GM12892 (cell line): ENCODE measurements at places on chromosomes 7 and 10.

- no peak for DNase-seq
Measured at GRCh38 chr7:79610748-79611304, 157.4 kb upstream of the MAGI2 start.

DNA sequence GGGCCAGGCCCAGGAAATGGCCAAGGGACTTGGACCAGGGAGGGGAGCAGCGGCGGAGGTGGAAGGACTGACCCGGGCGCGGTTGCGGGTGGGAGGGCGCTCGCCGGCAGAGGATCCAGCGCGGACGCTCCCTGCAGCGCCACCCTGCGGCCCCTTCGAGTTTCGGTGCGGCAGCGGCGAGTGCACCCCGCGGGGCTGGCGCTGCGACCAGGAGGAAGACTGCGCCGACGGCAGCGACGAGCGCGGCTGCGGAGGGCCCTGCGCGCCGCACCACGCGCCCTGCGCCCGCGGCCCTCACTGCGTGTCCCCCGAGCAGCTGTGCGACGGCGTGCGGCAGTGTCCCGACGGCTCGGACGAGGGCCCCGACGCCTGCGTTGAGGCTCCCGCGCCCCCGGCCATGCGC is 16.8 kb upstream of the ZNF467 start:
- DNase-seq, result no peak

- no peak for DNase-seq
Measured at GRCh38 chr7:74068378-74069085, 15.1 kb upstream of the LIMK1 start.

- DNase-seq, result no peak
Measured at GRCh38 chr10:35598379-35598778, 6.8 kb upstream of the GJD4 start.

DNA sequence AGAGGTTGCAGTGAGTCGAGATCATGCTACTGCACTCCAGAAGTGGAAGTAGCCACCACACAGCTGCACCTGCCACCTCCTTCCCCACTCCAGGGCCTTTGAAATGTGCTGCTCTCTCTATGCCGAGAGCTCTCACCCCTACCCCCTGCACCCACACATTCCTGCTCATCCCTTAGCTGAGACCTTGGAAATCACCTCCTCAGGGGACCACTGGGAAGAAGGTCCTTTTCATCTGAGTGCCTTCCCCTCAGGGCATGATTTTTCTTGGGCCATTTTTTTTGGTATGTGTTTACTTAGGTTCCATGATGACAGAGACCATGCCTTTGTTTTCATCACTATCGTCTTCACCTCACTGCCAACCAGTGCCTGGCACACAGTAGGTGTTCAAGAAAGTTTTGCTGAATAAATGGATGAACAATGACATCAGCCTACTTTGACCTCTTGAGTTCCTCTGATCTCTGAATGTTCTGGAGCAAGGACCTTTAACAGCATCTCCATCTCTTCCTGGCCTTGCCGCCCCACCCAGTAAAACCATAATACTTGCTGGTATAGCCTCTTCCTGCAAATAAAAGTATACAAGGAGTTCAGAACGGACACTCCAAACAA is 166.6 kb upstream of the KLF14 start:
- no peak for DNase-seq

- no peak for DNase-seq
Measured at GRCh38 chr10:95602382-95602781, 41.2 kb upstream of the SORBS1 start.

- DNase-seq, result no peak
Measured at GRCh38 chr7:37083311-37084096, 359.2 kb upstream of the AOAH start.

- no peak for DNase-seq
Measured at GRCh38 chr7:102175423-102176170, 111.1 kb upstream of the SH2B2 start.

GRCh38 chr10:1942478-1942877 is 205.2 kb upstream of the ADARB2 start:
- no peak for DNase-seq

DNA sequence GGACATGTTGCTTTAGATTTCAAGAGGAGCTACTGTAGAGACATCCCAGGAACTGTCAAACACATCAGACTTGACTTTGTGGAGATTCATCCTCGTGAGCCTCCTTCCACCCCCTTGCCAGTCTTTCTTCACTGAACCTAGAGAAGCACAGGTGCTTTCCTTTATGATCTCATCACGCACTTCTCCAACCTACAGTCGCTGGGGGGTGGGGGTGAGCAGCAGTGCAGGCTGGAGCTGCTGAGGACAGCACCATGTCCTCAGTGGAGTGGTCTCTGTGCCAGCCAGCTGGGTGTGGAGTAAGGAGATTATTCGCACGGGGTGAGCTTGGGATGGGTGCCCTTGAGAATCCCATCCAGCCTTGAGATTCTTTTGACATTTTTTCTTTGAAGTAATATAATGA is 88.1 kb downstream of the VOPP1 start:
- no peak for DNase-seq

DNA sequence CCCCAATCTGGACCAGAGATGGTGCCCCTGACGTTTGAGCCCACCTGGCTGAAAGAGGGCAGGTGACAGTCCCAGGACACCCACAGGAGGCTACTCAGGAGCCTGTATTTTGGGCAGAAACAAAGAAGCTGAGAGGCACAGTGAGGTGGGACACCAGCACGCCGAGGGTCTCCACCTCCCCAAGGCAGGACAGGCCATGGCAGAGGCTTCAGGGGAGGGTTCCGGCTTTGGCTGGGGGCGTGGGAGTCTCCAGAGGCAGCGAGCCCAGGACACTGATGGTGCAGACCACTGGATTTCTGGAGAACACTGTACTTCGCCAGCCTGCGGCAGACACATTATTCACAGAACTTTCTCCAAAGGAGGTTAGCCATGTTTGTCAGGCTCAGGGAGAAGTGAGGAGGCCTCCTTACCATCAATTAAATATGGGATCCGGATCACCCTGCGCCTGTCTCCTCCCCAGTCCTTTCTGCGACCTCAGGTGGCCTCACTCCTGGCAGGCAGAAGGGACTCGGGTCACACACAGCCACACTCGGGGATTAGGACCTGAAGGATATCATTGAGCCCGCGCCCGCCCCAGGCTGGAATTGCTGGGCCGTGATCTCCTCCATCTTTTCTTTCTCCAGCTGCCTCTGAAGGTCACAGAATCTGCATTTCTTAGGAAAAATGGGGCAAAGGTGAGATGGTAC is 98.3 kb downstream of the MKI67 start:
- no peak for DNase-seq

GRCh38 chr10:58266826-58267712 is 625 bp downstream of the IPMK start:
- DNase-seq, result no peak

DNA sequence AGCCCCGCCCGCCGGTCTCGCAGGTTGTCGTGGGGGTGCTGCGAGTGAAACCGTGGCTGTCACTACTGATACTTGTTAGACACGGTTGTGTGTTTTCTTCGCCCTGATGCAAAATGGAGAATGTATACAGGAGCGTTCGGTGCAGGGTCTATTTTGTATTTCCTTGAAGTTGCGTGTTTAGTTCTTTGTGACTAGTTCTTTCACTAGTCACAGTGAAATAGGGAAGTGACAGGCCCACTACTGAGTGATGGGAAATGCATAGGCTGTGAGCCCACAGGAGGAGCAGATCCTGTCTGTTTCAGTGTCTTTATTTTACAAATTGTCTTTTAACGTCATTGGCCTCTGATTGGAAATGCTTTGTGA is 675 bp downstream of the ABRAXAS2 start:
- DNase-seq, result peak; percentile 17

- DNase-seq, result no peak
Measured at GRCh38 chr7:155685070-155685790, 40.8 kb downstream of the RBM33 start.

GRCh38 chr7:105782391-105783042 is 93.9 kb downstream of the ATXN7L1 start:
- no peak for DNase-seq

- DNase-seq, result no peak
Measured at GRCh38 chr7:135803143-135803542, 54.5 kb upstream of the FAM180A start.

DNA sequence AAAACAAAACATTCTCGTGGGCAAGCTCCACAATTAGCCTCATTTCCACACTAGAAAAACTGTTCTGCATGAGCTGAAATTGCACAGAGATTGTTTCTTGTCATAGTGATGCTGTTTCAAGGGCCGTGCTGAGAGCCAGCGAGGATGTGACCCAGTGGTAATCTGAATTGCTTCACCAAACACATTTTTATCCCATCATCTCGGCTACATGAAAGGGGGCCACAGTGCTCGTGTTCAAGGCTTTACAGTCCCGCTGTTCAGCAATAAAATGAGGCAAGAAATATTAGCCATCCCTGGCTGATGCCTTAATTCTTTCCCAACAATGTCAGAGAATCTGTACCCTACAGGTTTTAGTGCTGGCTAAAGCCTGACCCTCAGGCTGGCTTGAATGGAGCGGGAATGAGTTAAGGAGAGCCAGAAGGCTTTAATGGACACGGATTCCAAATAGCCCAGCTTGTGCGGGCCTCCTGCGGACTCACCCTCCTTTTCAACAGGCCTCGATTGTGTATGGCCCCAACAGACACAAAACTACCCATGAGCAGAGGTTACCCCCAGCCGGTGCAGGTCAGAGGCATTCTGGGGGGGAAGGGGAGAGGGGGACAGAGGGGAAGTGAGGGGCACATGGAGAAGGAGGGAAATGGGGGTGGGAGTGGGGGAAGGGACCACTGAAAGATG is 2.0 kb upstream of the GDF10 start:
- no peak for DNase-seq

- no peak for DNase-seq
Measured at GRCh38 chr10:98012644-98013043, 17.8 kb downstream of the CRTAC1 start.

DNA sequence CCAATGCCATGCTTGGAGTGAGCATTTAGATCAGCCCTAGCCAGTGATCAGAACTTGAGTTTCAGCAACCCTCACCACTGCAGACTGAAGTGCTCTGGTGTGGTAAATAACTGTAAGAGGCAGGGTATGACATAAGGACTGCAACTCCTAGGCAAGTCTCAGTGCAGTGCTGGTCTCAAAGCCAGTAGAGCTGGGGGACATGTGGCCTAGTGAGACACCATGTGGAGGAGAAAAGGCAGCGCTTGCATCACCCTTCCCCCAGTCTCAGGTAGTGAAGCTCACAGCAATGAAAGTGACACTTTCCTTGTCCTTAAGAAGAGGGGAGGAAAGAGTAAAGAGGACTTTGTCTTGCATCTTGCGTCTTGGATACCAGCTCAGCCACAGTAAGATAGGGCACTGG is 386.8 kb upstream of the POT1 start:
- no peak for DNase-seq

- DNase-seq, result no peak
Measured at GRCh38 chr7:85234730-85235129, 47.9 kb upstream of the SEMA3D start.

GRCh38 chr10:125158275-125158600 is 2.1 kb downstream of the CTBP2 start:
- DNase-seq, result no peak

DNA sequence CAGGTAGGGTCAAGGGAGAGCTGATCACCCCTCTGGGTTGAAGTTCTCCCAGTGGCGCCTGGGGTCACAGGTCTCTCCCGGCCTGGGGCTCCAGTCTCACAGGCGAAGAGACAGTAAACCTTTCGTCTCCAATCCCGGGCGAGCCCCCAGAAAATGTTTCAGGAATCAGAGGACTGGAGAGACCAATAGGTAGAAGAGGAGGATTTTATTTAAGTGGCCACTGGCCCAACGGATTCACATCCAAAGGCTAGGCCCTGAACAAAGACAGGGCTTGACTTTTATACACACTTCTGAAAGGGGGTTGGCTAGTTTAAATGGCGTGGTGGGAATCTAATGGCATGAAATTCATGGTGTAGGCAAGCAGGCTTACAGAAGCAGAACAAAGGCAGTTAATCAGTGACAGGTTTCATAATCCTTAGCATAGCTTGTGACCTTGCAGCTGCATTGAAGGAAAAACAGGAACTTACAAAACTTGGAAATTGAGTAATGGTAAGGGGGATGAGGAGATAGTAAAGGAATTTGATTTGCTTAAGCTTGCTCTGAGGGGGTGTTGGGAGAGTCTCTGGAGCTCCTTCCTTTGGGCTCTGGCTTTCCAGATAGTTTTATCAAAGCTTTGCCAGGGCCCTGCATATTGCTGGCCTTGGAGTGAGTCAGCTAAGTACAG is 105.5 kb downstream of the TRIM24 start:
- no peak for DNase-seq

DNA sequence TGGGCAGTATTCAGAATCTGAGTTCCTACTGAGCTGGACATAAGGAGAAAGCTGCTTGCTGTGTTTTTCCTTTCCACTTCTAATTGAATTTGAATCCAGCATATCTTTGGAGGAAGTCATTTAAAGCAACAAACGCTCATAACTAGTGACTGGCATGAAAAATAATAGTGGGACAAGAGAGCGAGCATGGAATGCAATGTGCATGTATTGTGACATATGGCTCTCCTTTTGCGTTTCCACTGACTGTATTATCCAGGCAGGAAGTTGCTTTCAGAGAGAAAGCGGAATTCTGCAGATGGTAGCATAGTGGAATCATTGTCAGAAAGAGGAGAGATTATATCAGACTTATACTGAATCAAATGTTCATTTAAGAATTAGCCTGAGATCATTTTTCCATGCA is 368.6 kb downstream of the REEP3 start:
- DNase-seq, result no peak

- DNase-seq, result no peak
Measured at GRCh38 chr7:138089080-138089901, 13.0 kb downstream of the AKR1D1 start.

- no peak for DNase-seq
Measured at GRCh38 chr7:128810473-128810872, 18.7 kb downstream of the CCDC136 start.

DNA sequence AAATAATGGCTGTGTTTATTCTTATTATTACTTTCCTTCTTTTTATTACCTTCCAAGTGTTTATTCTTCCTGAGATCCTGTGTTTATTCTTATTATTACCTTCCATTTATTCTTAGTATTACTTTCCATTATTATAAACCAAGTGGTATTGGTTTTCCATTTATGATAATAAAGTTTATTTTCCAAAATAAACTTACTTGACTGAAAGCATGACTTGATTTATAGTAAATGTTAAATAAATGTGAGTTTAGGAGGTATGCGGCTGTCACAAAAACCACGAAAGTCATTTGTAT is 20.2 kb downstream of the WIPF3 start:
- no peak for DNase-seq

DNA sequence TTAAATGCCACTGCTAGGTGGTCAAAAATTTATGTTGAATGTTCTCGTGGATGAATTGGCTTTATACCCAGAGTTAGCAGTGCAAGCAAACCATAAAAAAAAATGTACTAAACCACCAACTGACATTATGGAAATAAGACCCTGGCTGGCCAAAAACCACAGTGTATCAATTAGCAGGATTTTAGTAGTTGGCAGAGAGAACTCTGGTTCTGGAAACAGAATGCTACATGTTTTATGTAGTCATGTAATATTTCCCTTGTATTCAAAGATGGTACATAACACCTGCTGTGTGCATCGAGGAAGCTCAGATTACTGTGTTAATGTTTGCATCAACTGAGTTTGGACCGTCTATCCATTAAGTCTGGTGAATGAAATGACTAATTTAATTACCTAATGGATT is 618.5 kb downstream of the CCSER2 start:
- no peak for DNase-seq
